ENCODE measurements at places on chromosomes 3 and 15. TPM values are rescaled to one million over a fixed set of nuclear protein-coding genes. Genes with fewer than 3 reads are reported as not detected.

Gene PRICKLE2
- total RNA-seq, result 29.4 TPM

Gene IGF2BP2
- 26.2 TPM for total RNA-seq

Gene TRPM1
- not detected for total RNA-seq

Gene SH2D7
- total RNA-seq, result not detected

Gene SLC28A1
- total RNA-seq, result not detected

Gene TGFBR2
- total RNA-seq, result 86.5 TPM

Gene DYNLT2B
- 9.1 TPM for total RNA-seq

Gene SLC6A20
- total RNA-seq, result not detected

Gene LMLN
- total RNA-seq, result 5.9 TPM

Gene ESYT3
- total RNA-seq, result 0.51 TPM

Gene PARP15
- 0.26 TPM for total RNA-seq

Gene STARD5
- 14.9 TPM for total RNA-seq

Gene FHIT
- total RNA-seq, result 2.1 TPM

Gene SUCLG2
- total RNA-seq, result 87.4 TPM

Gene C3orf49
- not detected for total RNA-seq

Gene UACA
- total RNA-seq, result 107 TPM

Gene TMCO5A
- not detected for total RNA-seq

Gene THRB
- 7.4 TPM for total RNA-seq

Gene STAC
- total RNA-seq, result 6.8 TPM

Gene LMAN1L
- total RNA-seq, result not detected

Gene MST1R
- 1.5 TPM for total RNA-seq

Gene EXOSC7
- total RNA-seq, result 58.8 TPM

Gene SLC9C1
- not detected for total RNA-seq

Gene AMIGO3
- under 0.01 TPM for total RNA-seq

Gene EXD1
- 0.17 TPM for total RNA-seq

Gene CADPS
- total RNA-seq, result 33.1 TPM

Gene TRH
- not detected for total RNA-seq

Gene THUMPD3
- total RNA-seq, result 59.9 TPM

Gene BFSP2
- not detected for total RNA-seq

Gene CYP8B1
- total RNA-seq, result not detected

Gene CDCP1
- total RNA-seq, result 16.9 TPM

Gene ACTRT3
- total RNA-seq, result 6.1 TPM

Gene RLBP1
- total RNA-seq, result not detected

Gene GOLGA6L22
- total RNA-seq, result not detected

Gene GUCA1C
- not detected for total RNA-seq

Gene PRTG
- 4.0 TPM for total RNA-seq

Gene DCUN1D1
- 26.6 TPM for total RNA-seq

Gene NEIL1
- 4.4 TPM for total RNA-seq

Gene DMXL2
- 31.2 TPM for total RNA-seq

Gene HYAL1
- 1.8 TPM for total RNA-seq

Gene CD80
- under 0.01 TPM for total RNA-seq

Gene ALG1L2
- total RNA-seq, result 0.50 TPM

Gene PRR23C
- not detected for total RNA-seq

Gene HIGD2B
- 0.26 TPM for total RNA-seq

Gene EPHB3
- 3.9 TPM for total RNA-seq

Gene FEZF2
- total RNA-seq, result not detected

Gene ROPN1
- not detected for total RNA-seq

Gene USP13
- total RNA-seq, result 8.7 TPM

Gene CLEC3B
- total RNA-seq, result 56.3 TPM
